ENCODE measurements at places on chromosomes 11 and 22. TPM values are rescaled to one million over a fixed set of nuclear protein-coding genes. Genes with fewer than 3 reads are reported as not detected.

Gene RRM1
- total RNA-seq, result 32.2 TPM

Gene SPDYC
- total RNA-seq, result not detected

Gene SF3B2
- total RNA-seq, result 154 TPM

Gene TMEM121B
- 0.94 TPM for total RNA-seq

Gene CHRM1
- not detected for total RNA-seq

Gene HORMAD2
- not detected for total RNA-seq
